ENCODE measurements at places on chromosomes 13 and 19.

DNA sequence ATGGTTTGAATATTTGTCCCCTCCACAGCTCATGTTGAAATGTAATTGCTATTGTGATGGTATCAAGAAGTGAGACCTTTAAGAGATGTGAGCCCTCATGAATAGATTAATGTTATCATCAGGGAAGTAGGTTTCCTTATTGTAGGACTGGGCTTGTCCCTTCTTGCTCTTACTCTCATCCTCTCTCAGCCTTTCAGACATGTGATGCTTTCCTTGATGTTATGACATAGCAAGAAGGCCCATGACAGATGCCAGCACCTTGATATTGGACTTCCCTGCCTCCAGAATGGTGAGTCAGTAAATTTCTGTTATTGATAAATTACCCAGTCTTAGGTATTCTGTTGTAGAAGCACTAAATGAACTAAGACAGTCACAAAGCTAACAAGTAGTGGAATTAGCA lies 5.7 kb upstream of the ZMYM2 start:
- no peak for DNase-seq

DNA sequence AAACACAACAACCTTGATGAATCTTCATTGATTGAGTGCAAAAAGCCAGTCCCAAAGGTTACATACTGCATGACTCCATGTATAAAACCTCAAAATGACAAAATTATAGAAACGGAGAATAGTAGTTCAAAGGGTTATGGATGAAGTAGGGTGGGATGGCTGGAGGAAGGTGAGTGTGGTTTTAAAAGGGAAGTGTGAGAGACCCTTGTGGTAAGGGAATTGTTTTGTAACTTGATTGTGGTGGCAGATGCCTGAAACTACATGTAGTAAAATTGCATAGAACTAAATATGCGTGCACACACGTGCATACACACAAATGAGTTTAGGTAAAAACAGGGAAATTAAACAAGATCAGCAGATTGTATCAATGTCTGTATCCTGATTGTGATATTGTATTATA lies 340.7 kb downstream of the MTUS2 start:
- no peak for DNase-seq

- DNase-seq = no peak
These were observed 271.2 kb downstream of the ENOX1 start for GRCh38 chr13:43515531-43515930.

- no peak for DNase-seq
These were observed 31.9 kb downstream of the SLC25A42 start for GRCh38 chr19:19095691-19096090.

DNA sequence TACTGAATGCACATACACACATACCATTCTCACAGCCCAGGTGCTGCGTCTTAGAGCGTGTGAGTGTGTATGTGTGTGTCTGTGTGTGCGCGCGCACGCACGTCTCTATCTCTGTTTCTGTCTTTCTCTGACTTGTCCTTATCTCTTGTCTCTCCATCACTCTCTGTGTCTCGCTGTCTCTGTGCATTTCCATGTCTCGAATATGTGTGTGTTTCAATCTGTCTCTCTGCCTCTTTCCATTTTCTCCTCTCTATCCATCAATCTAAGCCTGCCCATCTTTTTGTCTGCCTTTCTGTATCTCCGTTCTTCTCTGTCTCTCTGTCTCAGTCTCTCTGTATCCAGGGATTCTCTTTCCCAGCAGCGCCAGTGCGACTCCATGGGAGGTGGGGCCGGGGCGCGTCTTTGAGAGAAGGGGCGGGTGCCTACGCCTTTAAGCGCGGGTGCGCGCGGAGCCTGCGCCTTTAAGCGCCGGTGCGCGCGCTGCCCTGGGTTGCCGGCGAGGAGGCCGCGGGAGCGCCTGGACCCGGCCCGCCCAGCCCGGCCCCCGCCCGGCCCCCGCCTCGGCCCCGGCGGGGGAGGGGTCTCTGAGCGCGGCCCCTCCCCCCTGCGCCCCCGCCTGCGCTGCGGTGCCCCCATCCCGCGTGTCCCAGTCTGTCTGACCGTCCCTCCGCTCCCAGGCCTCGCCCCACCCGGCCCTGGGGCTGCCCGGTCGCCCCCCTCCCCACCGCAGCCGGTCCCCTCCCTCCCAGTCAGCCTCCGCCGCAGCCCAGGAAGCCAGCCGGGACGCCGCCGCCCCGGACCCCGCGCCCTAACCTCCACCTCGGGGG lies at the start of gene LRFN3:
TSS of gene LRFN3 (plus strand) at position 464 of the 827 bp plus-strand sequence. CDS start 3,052 bp downstream, outside the sequence.
- peak; percentile 38 for DNase-seq

GRCh38 chr13:52737965-52738364 lies 1.7 kb downstream of the CNMD start:
- no peak for DNase-seq

DNA sequence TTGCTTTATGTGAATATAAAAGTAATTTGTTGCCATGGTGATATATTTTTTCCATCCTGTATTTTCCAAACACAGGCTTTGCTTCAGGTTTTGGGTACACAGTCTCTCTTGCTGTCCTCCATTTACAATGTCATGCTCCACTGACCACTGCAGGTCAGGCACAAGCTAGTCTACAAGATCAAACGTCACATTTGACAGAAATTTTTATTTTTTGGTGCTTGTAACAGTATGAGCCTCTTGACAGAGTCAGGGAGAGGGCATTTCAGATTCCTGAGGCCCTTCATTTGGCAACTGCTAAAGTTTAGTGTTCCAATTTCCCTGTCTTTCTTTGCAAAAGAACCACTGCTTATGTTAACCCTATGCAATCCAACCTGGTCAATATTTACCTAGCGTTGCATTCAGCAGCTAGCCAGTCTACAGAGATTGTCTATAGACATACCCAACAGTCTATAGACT lies 175.0 kb downstream of the RFC3 start:
- no peak for DNase-seq

- DNase-seq = no peak
These were observed 1.1 kb upstream of the AKAP11 start for GRCh38 chr13:42270857-42271215.

DNA sequence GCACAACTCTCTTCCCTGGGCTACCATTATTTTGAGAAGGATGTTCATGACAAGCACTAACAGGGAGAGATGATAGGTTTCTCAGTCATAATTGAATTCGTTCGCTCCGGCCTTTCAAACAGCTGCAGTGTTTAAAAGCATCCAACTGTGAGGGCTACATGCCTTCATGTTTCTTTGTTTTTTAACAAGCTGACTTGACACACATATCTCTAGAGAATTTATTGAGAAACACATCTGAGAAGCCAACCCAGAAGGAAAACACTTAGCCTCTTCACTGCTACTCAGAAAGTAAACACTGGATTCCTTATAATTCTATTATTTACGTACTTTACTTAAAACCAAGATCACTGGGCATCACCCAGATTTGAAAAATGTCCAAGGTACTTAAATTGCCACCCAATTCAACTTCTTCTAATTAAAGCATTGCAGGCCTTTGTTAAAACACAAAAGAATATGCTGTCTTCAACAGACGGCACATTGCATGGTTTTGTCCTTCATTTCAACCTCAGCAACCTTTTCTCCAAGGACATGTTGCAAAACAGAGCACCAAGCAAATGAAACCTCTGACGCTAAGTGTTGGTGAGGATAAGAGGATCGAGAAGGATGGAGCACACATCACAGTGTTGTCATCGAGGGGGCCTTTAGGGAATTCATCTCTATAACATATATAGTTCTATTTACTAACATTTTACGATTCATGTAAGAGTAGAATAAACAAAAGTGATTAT lies 75.8 kb downstream of the TBC1D4 start:
- no peak for DNase-seq

GRCh38 chr19:55147545-55148251 lies 1.3 kb downstream of the TNNT1 start:
- DNase-seq = no peak

GRCh38 chr13:103287659-103288058 lies 221.4 kb upstream of the SLC10A2 start:
- no peak for DNase-seq
